ENCODE measurements at places on chromosomes 7 and 10.

GRCh38 chr10:94428766-94429707, 26.7 kb downstream of the TBC1D12 start:
- no peak for DNase-seq

DNA sequence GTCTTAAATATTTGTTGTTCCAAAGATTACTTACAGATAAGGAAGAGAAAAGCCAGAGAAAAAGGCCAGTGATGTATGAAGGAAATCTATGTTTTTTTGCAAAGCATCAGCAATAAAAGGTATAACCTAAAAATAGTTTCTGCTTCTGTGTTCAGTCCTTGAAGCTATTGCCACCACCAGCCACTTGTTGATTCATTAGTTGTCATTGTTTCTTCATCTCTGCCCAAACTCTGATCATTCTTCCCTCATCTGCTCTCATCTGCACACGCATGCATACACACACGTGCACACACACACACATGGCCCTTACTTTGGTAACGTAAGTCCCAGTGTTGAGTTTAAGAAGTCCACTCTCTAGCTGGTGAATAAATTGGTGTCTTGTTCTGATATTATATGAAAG, 540.7 kb downstream of the GATA3 start:
- no peak for DNase-seq

GRCh38 chr7:50792342-50793119, 9.8 kb upstream of the GRB10 start:
- DNase-seq, result no peak

GRCh38 chr10:51139176-51139575, 64.9 kb downstream of the PRKG1 start:
- no peak for DNase-seq

DNA sequence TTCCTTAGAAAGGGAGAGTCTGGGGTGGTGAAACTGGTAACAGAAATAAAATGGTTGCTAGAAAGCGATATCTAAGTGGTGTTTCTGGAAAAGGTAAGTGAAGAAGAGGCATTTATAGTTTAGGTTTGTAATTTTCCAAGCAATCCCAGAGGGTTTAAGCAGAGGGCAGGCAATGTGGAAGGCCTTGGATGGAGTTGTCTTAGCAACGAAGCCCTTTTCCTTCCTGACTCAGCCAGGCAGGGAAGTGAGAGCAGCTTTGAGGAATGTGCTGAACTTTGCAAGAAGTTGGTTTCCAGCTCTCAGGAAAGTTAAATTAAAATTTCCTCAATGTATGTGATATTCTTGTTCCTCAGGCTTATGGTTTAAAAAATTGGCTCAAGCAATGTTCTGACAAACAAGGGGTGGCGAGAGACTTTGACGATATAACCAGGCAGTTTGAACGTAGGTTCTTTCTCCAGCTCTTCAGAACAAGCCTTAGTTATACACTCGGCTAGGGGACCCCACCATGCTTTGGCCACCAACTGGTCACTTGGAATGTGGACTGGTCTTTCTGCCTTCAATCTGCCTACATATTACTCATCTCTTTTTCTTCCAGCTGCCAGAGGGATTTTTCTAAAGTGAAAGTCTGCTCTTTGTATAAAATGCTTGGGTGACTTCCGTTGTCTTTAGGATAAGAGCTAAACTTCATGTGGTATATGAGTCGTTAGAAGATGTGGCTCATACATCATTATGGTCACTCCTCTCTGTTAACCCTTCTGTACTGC, 66.9 kb upstream of the SLC25A13 start:
- no peak for DNase-seq

GRCh38 chr10:79322616-79323543, 24.4 kb upstream of the PPIF start:
- no peak for DNase-seq

DNA sequence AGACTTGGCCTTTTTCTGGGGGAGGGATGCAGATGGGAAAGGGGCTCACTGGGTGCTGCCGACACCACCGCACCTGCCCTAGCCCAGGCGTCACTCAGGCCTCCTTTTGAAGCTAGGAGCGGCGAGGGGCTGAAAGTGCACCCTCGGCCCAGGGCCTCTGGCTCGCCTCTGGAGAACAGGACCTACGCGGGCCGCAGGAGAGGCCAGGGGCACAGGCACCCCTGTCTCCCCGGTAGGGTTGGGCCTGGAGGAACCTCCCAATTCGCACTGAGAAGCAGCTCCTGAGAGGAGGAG, 46.5 kb upstream of the PRKAR1B start:
- no peak for DNase-seq

GRCh38 chr10:62043421-62044021, 142.0 kb downstream of the ARID5B start:
- no peak for DNase-seq

- DNase-seq, result no peak
Observed at GRCh38 chr10:75612904-75613684, 181.7 kb downstream of the LRMDA start.

DNA sequence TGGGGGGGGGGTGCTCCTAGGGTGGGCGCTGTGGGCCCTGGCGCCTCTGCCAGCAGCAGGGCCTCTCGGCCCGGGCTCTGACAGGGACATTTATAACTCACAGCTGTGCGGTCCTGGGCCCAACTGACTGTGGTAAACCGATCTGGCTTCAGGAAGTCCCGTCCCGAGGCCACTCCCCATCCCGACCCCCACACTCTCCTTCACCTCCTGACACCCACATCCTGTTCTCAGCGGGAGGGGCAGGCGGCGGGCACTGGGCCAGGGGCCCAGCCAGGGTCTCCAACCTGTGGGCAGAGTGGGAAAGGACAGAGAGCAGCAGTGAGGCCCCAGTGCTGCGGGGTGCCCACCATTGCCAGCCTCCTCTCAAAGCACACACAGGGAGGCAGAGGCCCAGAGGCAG, 69.1 kb downstream of the ZMIZ1 start:
- no peak for DNase-seq

Measured in NCI-H510A (cell line).